Ascending aorta (tissue), 2 donors: ENCODE measurements at places on chromosomes 11 and 22. TPM values are rescaled to one million over a fixed set of nuclear protein-coding genes. Genes with fewer than 3 reads are reported as not detected.

DNA sequence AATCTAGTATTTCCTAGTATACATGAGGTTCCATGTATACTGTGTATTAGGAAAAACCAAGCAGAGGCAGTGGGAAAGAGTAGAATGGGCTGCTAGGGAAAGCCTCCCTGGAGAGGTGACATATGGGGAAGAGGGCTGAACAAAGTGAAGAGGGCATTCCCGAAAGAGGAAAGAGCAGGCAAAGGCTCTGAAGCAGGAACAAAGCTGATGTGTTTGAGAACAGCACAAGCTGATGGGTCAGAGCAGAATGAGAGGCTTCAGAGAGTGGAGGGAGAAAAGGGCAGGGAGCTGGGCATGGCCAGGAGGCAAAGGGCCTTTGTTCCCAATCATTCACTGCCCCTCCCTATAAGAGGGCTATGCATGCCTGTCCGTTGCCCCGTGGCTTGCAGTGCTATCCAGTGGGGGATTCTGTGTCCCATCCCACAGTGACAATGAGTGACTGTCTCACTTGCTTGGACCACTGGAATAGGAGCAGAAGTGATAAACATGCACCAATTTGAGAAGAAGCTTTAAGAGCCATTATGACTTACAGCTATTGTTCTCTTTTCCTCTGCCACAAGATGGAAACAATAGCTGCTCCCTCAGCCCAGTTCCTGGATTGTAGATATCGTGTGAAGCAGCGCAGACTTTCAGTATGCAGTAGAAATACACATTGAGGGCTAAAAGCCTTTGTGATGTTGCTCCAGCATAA lies 39.6 kb downstream of the GALNT18 start:
- no peaks in the 10 kb centered on the region for H3K27me3 ChIP-seq
- DNase-seq = no peak
- peak overlapping the region; percentile 61 for H3K27ac ChIP-seq

DNA sequence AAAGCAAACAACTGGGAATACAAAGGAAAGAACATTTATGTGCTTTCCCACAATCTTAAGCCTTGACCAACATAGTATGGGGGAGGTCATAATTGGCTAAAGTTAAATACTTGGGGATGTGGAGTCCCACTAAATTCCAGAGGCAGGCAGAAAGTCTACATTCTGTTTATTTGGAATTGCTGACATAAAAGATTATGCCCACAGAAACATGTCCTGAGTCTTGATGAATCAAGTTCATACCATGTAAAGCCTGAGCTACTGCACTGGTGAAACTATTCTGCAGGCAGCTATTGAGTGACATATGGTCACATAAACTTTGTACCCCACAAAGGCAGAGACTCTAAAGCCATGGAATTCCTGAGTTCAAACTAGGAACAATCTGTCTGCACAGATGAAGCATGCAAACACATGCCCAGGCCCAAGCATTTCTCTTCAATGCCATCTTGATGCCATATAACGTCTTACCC lies 69.9 kb upstream of the CHRM4 start:
- H3K27me3 ChIP-seq = no peaks in the 10 kb centered on the region
- H3K27ac ChIP-seq = no peak overlapping the region
- H3K4me3 ChIP-seq = no peak overlapping the region
- no peak for DNase-seq
- no peaks in the 10 kb centered on the region for H3K4me1 ChIP-seq
- H3K36me3 ChIP-seq = no peaks in the 10 kb centered on the region

GRCh38 chr22:28948424-28948823 lies 65.1 kb downstream of the ZNRF3 start:
- H3K4me3 ChIP-seq = no peak overlapping the region
- H3K36me3 ChIP-seq = no peaks in the 10 kb centered on the region
- H3K4me1 ChIP-seq = peaks cover 6% of the 10 kb centered on the region
- H3K27me3 ChIP-seq = no peaks in the 10 kb centered on the region
- no peak for DNase-seq

GTSE1 gene
- not detected for total RNA-seq
